Substantia nigra (tissue), 51 donors: ENCODE measurements at places on chromosomes 2 and 18.
A peak's percentile ranks its signal among the peaks of the same experiment; 100 is the strongest.

- no peak for DNase-seq
Observed at GRCh38 chr2:49796266-49796665, 642.0 kb upstream of the FSHR start.

DNA sequence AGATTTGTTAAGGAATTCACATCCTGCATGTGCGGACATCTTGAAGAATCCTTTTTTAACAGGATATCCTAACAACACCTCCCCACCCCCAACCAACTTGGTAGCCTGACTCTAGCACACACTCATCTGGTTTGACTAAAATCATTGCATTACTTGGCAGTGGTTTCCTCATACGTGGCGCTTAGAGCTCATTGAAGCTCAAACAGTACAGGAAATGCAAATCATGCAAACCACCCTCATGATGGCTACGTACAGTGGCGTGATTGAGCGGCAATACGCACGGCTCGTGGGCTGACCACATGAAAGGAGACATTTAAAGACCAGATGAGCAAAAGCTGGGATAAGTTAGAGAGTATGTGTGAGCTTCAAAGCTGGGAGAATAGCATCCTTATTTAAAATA is 336.2 kb downstream of the ZEB2 start:
- no peak for DNase-seq

- no peak for DNase-seq
Observed at GRCh38 chr2:199460846-199461710, 3.3 kb upstream of the SATB2 start.

DNA sequence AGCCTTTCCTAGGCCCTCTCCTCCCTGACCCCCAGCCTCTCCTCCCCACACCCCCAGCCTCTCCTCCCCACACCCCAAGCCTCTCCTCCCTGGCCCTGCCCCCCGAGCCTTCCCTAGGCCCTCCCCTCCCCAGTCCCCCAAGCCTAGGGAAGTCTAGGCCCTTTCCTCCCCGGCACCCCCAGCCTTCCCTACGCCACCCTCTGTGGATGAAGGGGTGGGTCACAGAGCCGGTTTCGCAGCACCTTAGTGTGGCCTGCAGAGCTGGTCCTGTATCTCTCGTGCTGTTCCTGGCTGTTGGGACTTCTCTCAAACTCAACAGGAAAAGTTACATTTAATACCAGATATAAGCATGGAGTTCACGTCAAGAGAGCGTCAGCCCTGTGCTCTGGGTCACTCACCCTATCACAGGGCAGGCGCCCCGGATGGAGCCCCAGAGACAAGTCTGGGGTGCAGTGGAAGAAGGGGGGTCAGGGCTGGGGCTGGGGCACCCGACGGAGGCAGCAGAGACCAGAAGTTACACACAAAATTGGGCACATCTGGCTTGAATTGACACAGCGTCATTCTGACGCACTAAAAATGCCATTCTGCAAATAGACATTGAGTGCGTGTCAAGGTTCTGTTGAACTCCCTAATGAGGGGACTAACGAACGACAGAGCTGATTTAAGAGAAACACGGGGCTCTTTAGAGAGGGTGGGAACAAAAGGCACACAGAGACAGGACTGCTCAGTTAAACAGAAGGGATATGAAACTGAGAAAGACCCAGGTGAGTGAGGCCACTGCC is 24.0 kb downstream of the KCNIP3 start:
- DNase-seq, result no peak

DNA sequence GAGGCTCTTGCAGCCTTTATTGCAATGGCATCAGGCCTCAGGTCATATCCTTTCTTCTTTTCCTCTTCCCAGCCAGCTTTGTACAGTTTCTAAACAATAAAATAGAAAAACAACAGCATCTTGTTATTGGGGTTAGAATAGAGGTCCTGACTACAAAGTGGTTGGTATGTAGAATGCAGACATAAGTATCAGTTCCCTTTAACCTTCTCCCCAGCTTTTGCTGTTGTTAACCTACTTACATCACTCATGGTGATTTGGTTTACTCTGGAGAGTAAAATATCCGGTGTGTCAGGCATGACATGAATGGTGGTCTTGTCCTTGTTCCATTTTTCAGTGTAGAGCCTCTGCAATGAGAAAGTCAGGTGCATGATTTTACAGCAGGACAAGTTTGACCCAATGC is 69.8 kb downstream of the NEB start:
- no peak for DNase-seq

GRCh38 chr18:48125724-48126123 is 195.3 kb upstream of the SMAD2 start:
- DNase-seq, result no peak

DNA sequence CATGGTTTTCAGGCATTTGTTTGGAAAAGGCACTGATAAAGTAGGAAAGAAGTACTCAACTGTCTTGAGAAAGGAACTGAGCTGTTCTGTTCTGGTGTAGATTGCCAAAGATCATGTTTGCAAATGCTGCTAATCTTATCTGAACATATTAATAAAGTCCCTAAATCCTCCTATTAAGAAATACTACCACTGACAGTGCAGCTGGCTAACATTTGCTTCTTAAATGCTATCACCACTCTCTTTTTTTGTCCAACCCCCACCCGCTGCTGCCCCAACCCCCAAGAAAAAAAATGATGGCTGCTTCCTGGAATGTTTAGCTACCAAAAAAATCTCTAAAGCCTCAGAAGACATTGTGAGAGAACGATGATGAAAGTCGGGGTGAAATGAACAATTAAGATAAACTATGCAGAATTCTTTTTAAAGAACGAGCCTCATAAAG is 130.7 kb downstream of the CCBE1 start:
- no peak for DNase-seq

DNA sequence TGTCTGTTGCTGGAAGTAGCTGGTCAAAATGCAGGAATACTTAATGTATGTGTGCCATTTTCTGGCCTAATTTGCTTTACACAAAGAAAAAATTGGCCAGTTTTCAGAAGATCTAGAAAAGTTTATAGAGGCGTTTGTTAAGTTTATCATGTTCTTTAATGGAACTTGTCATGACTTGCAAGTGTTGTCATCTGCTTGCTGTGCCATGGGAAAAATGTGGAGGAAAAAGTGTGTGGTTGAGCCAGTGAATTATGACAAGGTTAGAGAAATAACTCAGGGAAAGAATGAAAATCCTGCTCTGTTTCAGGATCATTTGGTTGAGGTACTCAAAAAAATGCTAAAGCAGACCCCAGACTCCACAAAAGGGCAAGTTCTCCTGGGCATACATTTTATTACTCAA is 301.6 kb upstream of the CDH2 start:
- DNase-seq, result no peak

DNA sequence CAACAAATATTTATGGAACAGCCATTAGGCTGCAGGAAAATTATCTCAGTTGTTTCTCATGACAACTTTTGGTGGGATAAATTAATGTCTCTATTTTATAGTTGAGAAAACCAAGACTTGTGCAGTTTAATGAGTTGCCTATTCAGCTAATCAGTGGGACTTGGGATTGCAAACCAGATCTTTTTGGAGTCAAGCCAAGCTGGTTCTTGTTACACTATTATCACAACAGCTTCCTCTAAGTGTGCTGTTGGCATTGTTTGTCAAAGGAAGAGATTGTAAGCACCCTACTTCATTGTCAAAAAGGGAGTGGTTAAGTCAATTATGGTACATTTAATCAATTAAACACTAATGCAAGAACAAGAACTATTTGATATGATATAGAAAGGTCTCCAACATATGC is 119.2 kb downstream of the PAX3 start:
- DNase-seq, result no peak

DNA sequence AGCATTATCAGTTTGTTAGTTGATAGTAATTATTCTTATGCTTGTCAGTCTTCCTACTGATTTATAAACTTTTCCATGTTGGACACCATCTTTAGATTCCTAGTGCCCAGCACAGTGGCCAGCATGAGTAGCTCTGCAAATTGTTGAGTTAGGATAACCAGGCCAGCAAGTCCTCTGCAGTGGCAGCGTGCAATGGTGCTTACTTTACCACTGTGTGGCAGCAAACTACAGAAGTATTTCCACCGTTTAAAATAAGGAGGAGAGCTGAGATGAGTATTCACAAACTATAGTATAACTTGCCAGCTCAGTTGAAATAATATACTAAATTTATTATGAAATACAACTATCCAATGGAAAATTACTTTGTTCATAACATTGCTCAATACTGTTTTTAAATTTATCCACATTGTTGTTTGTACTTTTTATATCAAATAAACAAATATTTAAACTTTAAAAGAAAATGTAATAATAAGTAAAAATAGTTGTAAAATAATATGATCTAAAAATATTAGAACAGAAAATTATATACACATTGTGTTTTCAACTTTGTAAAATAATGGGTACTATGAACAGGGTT is 9.3 kb upstream of the THADA start:
- DNase-seq, result no peak

GRCh38 chr2:61670591-61671501 is 132.7 kb upstream of the XPO1 start:
- peak; percentile 31 for DNase-seq

- no peak for DNase-seq
Observed at GRCh38 chr2:101991721-101992145, at the start of gene IL1R2. Gene IL1R2 (plus strand): TSS chr2:101991960. CDS start chr2:102008576, 16,616 bp downstream.

- no peak for DNase-seq
Observed at GRCh38 chr2:174336501-174337336, 2.0 kb downstream of the SP9 start.

DNA sequence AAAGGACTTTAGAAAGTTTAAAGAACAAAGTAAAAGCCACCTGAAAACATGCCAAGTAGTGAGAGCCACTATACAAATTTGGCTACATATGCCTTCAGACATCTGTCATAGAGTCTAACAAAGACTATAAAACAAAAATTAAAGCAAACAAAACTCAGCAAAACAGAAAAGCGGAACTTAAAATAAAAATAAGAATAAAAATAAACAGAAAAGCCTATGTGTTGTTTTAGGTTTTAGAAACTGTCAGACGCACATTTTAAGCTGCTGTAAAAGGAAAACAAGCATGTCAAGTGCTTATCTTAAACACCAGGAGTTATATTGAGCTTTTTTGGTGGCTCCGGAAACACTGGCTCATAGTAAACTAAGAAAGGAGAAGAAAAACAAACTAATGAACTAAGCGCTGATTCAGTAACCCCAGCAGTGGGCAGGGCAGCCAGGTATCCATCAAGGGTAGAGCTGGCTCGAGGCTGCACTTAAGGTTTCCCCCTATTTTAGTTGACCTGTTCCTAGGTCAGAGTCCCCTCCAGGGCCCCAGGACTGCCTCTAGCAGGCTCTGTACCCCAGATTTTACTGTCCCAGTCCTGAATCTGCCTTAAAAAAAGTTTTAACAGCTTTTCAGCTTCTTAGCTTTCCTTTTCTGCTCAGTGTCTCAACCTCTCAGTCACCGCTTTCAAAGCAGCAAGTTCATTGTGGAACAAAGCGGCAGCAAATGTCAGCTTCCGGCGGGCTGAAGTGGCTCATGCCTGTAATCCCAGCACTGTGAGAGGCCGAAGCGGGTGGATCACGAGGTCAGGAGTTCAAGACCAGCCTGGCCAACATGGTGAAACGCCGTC is 15.4 kb upstream of the RMC1 start:
- DNase-seq, result no peak

- DNase-seq, result no peak
Observed at GRCh38 chr2:195595825-195596224, 61.2 kb upstream of the SLC39A10 start.

DNA sequence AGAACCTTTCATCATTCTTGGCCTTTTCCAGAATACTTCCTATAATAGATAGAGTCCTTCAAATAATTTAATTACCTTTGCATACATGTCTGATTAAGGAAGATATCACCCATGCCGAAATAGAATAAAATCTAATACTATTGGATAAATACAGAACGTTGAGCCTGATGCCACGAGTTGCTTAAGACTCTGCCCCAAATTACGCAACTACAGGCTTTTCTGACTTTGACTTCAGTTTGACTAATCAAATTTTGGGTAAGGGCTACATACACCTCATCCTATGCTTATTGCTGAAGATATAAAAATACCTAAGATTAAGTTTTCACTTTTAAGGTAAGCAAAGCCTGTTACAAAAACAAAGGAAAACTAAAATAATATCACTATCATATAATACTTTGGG is 1065.1 kb upstream of the NRXN1 start:
- no peak for DNase-seq

- DNase-seq, result no peak
Observed at GRCh38 chr2:129777762-129778583, 201.5 kb upstream of the RAB6C start.

GRCh38 chr18:56511996-56512395 is 126.4 kb downstream of the TXNL1 start:
- no peak for DNase-seq
